Mucosa of descending colon (tissue), 3 donors: ENCODE measurements at places on chromosomes 5 and 9. TPM values are rescaled to one million over a fixed set of nuclear protein-coding genes. Genes with fewer than 3 reads are reported as not detected.

DNA sequence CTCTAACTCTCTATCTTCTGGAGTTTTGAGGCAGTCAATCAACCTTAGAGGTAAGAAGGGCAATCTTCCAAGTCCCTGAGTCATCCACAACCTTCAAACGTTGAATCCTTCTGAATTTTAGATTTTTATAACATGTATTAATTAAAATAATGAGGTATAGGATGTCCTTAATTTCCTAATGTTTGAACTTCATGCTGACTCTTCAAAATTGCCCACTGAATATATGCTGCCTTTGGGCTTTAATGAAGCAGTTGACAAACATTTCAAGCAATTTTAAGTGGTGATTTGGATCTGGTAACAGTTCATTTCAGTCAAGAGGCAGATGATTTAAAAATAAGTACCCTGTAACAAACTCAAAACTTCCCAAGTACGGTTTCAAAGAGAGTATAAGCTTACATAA, 26.0 kb downstream of the ERP44 start:
- DNase-seq, result no peak

- no peak for DNase-seq
These were observed 34.3 kb upstream of the DAB2 start for GRCh38 chr5:39459071-39459470.

DNA sequence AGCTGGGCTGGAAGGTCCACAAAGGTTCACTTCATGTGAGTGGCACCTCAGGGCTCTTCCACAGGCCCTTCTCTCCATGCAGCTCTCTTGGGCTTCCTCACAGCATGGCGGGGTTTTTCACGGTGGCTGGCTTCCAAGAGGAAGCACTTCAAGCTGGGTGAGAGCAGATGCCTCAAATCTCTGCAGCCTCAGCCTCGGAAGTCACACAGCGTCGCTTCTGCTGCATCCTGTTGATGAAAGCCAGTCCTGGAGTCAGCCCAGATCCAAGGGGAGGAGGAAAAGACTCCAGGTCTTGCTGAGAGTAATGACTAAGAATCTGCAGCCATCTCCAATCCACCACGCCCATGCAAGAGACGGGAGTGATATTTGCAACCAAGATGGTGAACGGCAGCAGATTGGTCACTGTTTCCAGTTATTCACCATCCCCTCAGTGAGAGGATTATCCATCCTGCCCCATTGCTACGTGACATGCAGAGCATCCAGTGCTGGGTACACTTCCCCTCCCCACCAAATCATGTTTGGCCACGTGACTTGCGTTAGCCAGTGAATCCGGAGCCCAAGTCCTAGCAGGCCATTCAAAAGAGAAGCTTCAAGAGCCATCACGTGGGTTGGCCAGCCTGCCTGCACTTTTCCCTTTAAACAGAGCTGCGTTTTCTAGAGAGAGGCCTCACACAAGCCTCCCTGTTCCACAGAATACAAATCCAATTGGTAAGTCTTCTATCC, 173.9 kb downstream of the C9orf50 start:
- DNase-seq, result no peak

- no peak for DNase-seq
These were observed 126.7 kb downstream of the COL23A1 start for GRCh38 chr5:178463321-178464155.

GRCh38 chr9:121483049-121483448, 16.6 kb downstream of the GGTA1 start:
- no peak for DNase-seq

DNA sequence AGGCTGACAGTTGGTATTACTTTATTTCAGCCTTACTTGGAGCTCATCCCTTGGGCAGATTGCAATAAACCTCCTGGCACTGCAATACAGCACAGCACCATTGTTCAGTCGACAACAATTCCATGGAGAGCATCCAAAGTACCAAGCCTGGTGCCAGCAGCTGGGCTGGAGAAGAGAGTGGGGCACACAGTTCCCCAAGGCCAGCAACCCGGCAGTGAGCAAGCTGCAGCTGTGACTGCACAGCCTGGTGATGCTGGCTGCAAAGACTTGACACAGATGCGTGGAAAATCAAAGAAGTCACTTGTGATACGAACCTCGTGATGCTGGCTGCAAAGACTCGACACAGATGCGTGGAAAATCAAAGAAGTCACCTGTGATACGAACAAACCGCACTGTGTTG, 125.4 kb downstream of the ATPSCKMT start:
- DNase-seq, result no peak

- no peak for DNase-seq
These were observed 189.4 kb downstream of the MAPKAP1 start for GRCh38 chr9:125517577-125517976.

DNA sequence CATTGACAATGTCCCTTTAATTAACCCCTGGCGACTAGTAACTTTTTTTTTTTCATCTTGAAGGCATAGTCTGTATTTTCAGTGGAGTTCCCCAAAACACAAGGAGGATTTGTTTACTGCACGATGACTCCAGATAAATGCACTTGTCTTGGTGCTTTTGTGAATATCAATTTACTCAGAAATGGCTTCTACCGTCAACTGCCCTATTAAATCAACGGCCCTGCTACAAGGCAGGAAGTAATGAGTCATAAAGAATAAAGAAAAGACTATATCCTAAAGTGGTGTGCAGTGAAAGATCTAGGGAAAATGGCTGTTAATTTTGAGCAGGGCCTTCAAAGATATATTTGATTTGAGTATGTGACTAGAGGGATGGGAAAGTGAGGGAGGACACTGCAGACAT, 388.3 kb upstream of the CHD1 start:
- no peak for DNase-seq

- DNase-seq, result no peak
These were observed 63.3 kb upstream of the SLC30A5 start for GRCh38 chr5:69030358-69031062.

DNA sequence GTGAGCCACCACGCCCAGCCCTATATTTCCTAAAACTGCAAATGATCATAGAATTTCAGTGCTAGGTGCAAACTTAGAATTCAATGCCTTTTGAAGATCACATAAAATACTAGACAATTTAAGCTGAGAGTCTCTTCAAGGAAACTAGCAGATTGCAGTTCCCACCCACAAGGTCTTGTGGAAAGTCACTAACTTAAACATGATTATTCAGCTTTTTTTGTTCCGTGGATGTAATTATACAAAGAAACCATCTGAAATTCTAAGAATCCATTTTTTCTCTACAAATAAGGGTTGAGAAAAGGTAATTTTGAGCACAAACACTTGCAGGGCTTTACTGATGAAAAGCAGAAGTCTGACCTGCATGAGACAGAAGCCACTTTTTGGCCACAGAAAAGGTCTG, 4.5 kb upstream of the LHFPL2 start:
- no peak for DNase-seq

GRCh38 chr9:75845806-75846205, 44.7 kb upstream of the PCSK5 start:
- DNase-seq, result no peak

DNA sequence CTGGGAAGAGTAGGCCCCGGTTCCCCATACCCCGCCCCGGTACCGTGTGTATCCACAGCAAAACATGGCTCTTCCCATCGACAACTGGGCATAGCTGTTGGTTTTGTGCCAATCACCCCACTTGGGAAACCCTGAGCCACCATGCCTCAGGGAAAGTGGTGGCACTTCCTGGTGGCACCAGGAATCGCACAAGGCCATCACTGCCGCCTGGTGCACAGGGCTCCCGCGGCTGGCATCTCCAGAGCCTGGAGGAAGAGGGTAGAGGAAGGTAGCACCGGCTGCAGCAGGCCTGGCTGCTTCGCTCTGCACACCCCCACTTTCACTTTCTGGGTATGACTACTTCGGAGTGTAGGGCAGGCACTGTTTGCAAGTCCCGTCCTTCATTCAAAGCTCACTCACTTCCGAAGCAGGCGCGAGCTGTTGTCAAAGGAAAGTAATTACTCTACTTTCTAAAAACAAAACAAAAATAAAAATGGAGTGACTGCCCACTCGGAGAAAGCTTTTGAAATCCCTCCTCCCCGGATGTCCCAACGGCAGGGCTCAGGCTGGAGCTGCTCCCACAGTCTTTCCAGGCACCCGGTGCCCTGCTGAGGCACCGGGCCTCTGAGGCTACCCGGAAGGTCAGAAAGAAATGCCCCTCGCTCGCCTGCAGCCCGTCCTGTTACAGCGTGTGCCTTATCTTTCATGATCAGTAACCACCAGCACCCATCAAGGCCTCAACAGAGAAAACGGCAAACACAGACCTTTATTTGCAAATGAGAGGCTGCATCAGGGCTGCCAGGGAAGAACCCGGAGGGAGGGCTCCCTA, 2.0 kb downstream of the BRD3 start:
- peak; percentile 70 for DNase-seq

DNA sequence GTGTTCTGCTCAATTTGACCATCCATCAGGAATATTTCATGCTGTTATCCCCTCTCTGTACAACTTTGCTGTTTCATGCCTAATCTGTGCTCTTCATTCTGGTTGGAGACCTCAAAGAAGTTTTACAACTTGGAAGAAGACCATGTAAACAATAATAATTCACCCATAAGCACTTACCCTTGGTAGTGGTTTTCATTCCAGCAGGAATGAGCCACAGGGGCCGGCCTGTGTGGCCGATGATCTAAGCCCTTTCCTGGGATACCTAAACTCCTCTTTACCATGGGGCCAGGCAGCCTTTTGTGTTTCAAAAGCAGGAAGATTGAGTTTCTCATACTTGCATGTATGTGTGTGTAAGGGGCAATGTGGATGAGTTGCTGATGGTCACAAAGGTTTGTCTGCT, 165.0 kb downstream of the FGF1 start:
- DNase-seq, result no peak

- DNase-seq, result no peak
These were observed 60.4 kb downstream of the USP20 start for GRCh38 chr9:129895376-129896268.

- no peak for DNase-seq
These were observed 463.2 kb upstream of the PIK3R1 start for GRCh38 chr5:67752357-67752708.

DNA sequence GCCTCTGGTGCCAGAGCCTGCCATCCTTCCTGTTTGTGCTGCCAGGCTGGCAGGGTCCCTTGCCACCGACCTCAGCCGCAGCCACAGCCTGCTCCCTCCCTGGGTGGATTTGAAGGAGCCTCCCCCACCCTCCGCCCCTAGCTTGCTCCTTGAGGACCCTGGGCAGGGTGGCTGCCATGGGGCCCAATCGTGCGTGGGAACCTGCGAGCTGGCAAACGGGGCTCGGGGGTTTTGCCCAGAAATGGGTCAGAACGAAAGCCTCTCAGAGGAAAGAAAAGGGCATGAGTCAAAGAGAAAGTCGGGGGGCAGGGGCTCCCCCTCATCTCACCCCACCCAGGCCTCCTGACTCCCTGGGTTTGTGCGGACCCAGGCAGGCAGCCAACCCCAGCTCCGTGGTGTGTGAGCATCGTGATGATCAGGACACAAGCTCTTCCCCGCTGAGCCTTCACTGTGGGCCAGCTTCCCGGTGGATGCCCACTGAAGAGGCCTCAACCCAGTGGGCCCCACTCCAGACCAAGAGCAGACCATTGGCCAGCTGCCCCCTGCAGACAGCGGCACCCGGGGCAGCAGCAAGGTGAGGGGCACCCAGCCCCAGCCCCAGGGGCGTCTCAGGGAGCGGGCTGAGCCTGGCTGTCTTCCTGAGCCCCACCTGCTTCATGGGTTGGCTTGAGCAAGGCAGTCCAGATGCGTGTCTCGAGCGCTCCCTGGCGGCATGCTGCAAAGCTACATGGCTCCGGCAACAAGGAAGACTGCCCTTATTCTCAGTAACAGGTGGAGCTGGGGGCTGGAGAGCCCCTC, 3.0 kb upstream of the FUT7 start:
- DNase-seq, result peak; percentile 93

DNA sequence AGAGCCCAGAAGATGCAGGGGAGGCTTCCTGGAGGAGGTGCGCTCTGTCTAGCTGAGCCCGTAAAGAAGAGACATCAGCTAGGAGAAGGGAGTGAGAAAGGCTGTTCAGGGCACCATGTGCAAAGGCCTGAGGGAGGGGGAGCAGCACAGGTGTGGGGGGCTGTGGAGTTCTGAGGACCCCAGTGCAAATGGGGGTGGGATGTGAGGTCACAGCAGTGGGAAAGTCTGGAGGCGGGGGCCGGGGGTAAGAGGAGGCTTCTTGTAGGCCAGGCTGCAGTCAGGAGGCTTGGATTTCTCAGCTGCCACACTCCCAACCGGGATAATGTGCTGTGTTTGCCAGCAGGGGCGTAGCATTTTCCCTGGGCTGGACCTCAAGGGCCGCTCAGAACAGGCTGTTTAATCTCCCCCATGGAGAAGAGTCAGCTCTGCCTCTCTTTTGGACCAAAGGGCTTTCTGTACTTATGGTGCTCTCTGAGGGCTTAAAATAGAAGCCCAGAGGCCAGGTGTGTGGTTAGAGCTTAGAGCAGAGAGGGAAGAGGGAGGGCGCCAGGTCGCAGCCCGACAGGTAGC, 5.7 kb downstream of the NEURL1B start:
- DNase-seq, result peak; percentile 61

DNA sequence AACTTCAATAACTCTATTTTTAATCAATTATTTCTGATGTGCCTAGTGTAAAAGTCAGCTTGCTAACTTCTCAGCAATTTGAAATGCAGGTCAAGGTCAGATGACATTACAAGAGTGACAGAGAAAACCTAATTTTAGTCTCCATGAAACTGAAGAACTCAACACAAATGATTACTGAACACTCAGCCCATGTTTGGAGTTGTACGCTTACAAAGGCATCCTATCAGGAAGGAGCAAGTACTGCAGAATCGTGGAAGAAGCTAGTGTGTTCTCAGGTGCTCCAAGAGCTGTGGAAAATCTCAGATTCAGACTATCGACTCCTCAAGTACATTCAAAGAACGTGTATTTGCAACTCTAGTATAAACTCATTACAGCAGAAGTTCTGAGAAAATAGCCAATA, 526.7 kb downstream of the PDE4D start:
- DNase-seq, result no peak

DNA sequence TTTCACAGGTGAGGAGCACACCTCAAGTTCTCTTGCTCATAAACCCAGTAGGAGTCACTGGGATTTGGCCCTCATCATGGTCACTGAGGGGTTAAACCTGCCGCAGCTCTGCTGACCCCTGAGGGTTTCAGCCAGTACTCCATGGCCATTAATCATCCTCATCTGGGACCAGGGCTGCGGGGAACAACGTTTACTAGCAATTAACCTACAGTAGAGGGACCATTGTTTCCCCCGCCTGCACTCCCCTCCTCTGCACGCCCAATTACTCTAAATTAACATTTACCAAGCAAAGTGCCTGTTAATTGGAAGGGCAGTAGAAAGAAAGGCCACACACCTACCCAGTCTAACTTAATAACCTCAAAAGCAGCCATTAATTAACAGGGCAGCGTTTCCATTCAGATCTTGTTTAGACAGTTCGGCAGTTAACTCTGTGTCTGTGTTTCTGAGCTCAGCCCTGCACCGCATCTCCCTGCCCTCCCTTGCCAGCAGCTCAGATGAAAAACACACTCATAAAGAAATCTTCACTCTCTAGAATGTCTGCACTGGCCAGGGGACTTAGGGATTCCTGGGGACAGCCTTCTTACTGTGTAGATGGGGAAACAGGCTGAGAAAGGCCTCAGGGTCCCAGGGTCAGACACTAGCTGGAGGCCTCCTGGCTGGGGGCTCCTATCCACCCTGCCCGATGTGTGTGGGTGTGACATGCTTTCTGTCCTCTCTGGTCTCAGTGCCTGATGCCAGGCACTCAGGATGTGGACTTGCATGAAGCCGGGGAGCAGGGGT, 51.6 kb downstream of the ALG2 start:
- no peak for DNase-seq

The LHX2 gene
- total RNA-seq, result not detected

The PRDM9 gene
- not detected for total RNA-seq

The ZNF782 gene
- total RNA-seq, result 8.2 TPM

The KCNIP1 gene
- 0.79 TPM for total RNA-seq

The SPATA31C1 gene
- total RNA-seq, result not detected

The BARX1 gene
- total RNA-seq, result not detected

The SLC28A3 gene
- total RNA-seq, result 7.2 TPM

The TAF1L gene
- not detected for total RNA-seq

The BTNL8 gene
- 82.2 TPM for total RNA-seq

The HAVCR1 gene
- 2.6 TPM for total RNA-seq

The VDAC1 gene
- 283 TPM for total RNA-seq

The LEAP2 gene
- 2.9 TPM for total RNA-seq
